Inflammatory macrophage (primary cell): ENCODE measurements at places on chromosomes 4 and X.

DNA sequence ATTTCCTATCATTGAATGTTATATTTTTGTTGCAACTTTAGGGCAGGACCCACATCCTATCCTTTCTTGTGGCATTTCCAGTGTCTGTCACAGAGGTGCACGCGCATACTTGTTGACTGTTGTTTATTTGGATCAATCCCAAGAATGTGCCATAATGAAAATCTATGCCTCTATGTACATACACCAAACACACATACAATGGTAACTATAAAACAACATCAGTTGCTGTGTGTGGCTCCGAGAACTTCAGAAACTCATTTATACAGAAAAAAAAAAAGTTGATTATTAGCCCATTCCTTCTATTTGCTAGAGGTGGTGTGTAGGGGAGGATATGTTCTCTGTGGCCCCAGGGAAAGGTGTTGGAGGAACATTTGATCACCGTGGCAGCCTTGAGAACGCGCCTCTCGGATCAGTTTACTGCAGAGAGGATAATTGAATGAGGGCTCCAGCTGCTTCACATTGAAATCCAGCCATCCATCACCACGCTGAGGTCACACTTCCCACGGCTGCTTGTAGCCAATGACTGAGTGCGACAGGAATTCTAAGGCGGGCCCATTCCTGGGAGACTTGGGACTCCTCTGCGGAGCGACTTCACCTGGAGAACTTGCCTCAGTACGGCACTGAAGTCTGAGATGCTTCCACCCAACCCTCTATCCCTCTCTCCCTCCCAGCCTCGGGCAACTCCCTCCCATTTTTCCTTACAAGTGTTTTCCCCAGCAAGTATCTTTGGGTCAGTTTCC, 19.5 kb downstream of the SMPX start:
- DNase-seq: no peak

- DNase-seq: no peak
These were observed 1.1 kb downstream of the CDKL2 start for GRCh38 chr4:75629239-75629638.

DNA sequence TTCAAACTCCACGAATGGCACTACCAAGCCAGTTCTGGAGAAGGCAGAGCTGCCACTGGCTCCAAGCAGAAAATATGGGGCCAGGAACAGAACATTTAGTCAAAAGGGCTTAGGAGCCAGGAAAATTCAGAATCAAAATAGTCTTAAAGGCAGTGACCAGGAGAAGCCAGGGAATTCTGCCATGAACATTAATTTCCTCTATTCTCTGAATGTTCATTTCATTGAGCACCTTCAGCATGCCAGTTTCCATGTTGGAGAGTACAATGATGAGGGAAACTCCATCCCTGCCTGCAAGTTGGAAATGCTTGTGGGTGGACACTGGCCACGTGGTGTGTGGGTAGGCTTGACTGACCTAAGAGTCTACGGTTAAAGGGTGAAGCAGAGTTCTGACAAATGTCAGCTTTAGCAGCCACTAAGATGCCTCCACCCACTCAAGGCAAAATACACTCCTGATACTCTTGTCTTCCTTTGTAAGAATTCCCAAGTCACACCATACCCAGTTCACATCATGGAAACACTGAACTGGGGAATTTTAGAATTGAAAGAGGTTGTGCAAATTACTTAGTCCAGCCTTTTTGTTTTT, 190.1 kb upstream of the C1QTNF7 start:
- peak; percentile 78 for DNase-seq

DNA sequence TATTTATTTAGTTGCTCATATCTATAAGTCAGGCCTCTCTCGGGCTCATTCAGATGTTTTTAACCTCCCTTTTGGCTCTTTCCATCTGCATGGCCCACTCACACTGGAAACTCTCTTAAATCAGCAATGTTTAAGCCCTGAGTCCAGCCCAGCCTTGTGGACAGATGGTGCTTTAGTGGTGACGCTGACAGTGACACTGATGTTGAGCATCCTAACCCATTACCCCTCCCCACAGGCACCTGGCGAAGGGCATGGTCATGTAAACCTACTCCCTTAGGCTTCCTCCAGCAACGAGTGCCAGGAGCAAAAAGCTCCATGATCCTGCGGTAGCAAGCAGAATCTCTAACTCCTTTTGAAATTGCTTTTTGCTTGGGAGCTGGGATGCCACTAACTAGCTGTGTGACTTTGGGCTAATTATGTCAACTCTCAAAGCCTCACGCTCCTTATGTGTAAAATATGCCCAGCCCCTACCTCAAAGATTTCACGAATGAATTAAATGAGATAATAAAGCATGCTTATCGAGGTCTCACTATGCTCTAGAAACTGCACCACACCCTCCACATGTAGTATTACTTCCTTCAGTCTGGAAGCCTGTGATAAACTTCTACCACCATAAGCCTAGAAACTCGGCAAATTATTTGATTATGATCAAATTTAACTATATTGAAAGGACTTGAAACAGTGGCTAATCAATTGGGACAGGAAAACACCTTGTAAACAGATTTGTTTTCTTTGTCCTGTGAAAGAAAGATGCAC, 569.4 kb downstream of the BCOR start:
- no peak for DNase-seq

GRCh38 chr4:102036016-102036415, 245.5 kb downstream of the BANK1 start:
- no peak for DNase-seq

- no peak for DNase-seq
These were observed 232.6 kb upstream of the BOD1L1 start for GRCh38 chr4:13860126-13860525.

GRCh38 chrX:50469206-50469605, 1.4 kb downstream of the DGKK start:
- DNase-seq: no peak

DNA sequence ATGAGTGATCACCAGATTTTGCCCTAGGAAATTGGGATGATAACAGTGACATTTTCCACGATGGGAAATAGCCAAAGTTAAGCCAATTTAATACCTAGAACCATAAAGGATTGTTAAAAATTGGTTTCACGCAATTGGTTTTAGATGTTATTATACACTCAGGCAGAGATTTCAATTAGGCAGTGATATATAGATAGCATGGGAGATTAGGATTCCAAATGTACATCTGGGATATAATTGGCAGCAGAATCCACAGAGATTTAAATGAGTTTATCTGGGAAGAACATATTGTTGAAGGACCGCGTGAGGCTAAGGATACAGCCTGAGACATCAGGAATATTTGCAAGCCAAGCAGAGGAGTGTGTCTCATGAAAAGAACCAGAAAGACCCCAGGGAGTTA, 351.6 kb downstream of the GPM6A start:
- no peak for DNase-seq

- no peak for DNase-seq
These were observed 1.2 kb downstream of the TLL1 start for GRCh38 chr4:165874072-165874790.

DNA sequence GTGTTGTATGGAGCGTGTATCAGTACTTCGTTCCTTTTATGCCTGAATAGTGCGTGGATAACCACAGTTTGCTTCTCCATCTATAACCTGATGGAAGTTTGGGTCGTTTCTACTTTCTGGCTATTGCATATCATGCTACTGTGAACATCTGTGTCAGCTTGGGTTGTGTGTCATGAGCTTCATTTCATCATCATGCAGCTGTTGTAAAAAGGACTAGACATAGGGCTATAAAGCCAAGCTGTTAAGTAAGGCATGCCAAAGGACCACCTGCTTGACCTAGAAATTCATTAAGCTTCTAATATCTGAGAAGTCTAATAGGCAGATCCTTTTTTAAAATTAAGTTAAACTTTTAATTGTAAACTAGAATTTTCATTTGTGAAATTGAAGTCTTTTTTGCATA, 18.4 kb downstream of the SMS start:
- peak; percentile 32 for DNase-seq

DNA sequence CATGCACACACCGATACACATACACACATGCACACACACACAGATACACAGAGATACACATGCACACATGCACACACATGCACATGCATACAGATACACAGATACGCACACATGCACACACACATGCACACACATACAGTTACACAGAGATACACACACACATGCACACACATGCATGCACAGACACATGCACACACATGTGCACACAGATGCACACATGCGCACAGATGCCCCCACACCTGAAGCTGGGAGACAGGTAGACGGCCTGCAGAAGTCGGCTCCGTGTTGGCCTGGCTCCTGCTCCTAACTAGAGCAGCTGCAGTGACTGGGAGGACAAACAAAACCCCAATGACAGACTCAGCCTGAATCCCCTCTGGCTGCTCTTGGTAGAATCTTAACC, 46.8 kb downstream of the PSAPL1 start:
- no peak for DNase-seq

DNA sequence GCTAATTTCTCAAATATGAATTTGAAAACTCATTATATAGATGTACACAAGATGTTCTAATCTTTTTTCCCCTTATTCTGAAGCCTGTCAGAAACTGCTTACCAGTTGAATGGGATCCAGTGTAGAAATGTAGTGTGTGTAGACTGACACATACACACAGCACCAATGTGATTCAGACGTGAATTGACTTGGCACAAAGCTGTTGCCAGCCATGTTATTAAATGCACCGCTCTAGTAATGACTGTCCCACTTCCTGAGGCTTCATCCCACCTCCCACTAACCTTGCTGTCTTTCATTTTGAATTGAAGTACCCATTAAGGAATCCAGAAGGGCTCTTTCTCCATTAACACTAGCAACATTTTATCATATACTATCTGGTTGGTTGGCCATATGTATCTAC, 146.6 kb downstream of the PPA2 start:
- DNase-seq: no peak

GRCh38 chr4:79399076-79399475, 9.0 kb downstream of the GK2 start:
- no peak for DNase-seq

DNA sequence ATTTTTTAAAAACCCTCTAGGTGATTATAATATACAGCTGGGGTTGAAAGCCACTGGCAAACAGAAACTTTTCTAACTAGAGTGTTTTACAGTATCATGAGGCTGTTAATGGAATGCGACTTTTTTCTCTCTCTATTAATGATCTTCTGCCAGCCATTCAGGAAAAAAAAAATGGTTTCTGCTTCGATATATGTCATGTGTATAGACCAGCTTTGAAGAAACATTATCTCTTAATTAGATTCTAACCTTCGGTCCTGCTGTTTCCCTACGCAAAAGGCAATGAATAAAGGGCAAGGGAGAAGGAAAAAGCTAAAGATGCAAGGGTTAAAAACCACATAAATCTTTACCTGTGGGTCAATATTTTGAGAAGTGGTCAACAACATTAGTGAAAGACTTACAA, 1662.1 kb upstream of the TENM3 start:
- DNase-seq: no peak

DNA sequence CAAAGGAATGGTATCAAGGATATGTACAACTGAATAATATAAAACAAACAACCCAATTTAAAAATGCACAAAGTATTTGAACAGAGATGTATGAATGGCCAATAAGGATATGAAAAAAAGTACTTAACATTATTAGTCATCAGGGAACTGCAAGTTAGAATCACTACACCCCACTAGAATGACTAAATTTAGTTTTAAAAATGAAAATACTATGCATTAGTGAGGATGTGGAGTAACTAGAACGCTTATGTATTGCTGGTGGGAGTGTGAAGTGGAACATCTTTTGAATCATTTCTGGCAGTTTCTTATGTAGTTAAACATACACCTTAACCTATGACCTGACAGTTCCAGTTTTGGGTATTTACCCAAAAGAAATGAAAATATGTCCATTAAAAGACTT, 13.0 kb upstream of the SLC16A2 start:
- DNase-seq: no peak

DNA sequence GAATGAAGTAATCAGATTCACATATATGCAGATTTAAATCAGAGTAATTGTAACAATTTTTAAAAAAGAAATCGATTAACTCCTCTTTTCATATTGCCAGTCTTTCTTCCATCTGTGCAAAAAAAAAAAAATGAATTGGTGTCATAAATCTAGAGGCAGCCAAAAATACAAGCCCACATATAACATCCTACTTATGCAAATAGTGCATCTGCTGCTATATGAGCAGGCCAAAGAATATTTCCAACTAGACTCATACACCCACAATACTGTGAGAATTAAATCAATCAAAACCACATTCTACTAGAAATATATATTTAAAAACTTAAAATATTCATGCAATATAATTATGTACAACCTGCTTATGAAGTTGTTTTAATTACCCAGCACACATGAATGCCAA, 298.1 kb upstream of the TRAM1L1 start:
- no peak for DNase-seq

DNA sequence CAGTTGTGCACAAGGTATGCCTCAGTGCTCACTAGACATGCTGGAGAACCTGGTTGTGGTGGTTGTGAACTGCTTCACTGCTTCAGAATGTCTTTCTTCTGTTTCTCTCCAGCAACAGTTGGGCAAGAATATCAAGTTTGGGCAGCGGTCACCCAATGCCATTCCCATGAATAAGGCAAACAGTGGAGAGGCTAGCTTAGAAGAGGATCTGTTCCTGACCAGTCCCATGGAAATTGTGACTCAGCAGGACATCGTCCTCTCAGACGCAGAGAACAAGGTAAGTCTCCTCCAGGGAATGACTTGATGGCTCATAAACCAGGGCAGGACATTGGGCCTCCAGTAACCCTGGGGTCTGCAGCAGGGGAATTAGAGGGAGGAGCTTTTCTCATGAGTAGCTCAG, 79.9 kb downstream of the AASDH start:
- no peak for DNase-seq

GRCh38 chr4:113823291-113823659, 61.7 kb upstream of the CAMK2D start:
- DNase-seq: peak; percentile 84

- DNase-seq: no peak
These were observed 291.9 kb upstream of the VCX3A start for GRCh38 chrX:6826856-6827255.

DNA sequence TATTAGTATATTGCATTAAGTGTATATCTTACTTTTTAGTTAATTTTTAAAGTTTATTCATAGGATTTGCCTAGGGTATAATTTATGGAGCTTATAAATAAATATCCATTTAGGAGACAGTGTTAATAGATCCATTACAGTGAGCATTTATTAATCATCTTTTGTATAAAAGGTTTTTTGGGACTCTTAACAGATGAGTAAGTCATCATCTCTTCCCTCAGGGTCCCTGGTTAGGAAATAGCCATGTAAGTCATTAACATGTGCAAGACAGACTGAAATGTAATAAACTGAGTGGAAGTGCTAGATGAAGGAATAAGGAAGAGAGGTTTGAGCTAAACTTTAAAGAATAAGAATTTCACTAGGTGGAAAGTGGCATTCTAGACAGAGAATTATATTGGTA, 69.2 kb downstream of the PAQR3 start:
- no peak for DNase-seq

DNA sequence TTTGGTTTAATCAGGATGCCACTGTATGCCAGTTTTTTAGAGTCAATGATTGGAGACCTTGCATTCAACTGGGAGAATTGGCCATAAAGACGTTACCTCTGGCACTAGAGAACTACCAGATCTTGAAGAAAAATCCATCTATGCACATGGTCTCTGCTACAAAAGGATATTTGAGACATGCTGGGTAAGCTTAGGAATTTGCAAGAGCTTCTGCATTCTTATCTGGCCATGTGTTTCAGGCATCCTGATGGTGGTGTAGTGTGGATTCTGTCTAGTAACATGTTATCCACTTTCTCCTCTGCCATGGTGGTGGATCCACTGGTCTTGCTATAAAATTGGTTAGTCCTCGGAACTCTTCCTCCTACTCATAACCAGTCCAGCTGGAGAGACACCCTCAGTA, 185.3 kb upstream of the WDFY3 start:
- no peak for DNase-seq
